ENCODE measurements at places on chromosomes 13 and 19.
A peak's percentile ranks its signal among the peaks of the same experiment; 100 is the strongest.

DNA sequence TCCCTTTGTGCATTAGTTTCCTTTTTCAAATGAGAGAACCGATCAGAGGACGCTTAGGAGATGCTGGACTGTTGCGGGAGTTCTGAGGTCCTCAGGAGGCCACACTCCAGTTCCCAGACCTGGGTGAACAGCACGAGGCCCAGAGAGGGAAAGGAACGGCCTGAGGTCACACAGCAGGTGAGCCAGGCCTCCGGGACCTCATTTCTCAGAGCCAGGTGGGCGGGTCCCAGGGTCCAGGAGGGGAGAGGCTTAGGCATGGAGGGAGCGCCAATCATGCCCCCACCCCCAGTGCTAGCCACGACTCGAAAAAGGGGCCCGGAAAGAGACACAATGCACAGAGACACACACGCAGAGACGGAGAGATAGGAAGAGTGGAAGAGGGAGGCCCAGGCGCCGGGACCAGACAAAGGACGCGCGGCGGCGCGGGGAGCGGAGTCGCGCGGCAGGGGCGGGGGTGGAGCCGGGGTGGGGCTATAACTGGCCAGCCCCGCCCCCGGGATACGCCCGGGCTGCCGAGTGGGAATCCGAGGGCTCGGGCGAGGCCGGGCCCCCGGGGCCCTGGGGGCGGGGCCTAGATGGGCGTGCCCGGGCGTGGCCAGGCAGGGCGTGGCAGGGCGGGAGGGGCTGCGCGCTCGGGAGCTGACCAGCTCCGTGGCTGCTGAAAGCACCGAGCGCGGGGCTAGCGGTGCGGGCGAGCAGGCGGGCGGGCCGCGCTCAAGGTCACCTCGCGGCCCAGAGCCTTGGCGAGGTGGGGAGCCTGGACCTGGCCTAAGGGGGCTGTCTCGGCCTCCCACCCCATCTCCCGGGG, 1.6 kb downstream of the ELAVL3 start:
- peak; percentile 41 for DNase-seq

DNA sequence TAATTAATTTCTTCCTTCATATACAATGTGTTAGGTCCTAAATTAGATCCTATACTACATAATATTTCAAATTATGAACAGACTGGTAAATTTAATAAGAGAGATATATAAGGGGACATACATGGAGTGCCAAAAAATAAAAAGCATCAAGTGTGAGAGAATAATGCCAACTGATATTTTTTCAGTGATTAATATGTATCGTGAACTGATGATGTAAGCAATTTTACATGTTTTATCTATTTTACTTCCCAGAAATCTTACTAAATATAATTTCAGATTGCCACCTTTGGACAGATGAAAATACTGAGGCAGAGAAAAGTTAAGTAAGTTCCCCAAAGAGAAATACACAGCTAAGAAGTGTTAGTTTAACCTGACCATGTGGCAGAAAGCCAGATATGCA, 870.8 kb downstream of the SLITRK5 start:
- DNase-seq = no peak

DNA sequence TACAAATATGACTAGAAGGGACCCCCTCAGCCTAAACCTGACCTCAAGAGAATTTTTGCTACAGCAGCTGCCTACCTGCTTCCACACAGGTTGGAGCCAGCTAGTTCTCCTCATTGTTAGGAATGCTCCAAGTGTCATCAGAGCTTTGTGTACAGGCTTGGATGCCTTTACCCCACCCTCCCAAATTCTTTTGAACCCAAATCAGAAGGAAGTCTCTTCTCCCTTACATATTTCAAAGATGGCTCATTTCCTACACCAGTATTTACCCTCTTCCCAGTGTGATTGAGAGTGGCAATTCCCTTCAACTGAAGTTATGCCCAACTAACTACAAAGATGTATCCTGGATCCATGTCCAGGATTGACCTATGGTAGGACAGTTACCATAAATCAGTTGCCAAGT, 323.2 kb downstream of the OXGR1 start:
- no peak for DNase-seq

DNA sequence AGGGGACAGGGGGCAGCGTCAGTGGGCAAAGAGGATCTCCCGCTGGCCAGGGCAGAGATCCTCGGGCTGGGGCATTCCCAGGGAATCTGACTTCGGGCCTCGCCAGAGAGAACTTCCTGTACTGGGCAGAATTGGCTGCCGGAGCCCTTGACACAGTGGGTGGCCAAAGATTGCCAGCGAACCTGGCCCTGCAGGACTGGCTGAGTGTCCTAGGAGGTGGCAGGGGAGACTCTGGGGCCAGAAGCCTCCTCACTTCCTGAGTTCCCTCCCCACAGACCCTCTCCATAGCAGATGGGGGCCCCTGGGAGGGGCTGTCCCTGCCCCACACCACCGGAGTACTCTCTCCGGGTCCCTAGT, 19.3 kb downstream of the DPP9 start:
- DNase-seq = no peak

- DNase-seq = no peak
These were observed 34.1 kb downstream of the ELL start for GRCh38 chr19:18487576-18488402.

- DNase-seq = no peak
These were observed 1.7 kb downstream of the B3GNT8 start for GRCh38 chr19:41425174-41426115.

- no peak for DNase-seq
These were observed 92.3 kb downstream of the TNFSF13B start for GRCh38 chr13:108361769-108362168.

GRCh38 chr13:24159357-24159756, 1.2 kb upstream of the SPATA13 start:
- DNase-seq = peak; percentile 42

DNA sequence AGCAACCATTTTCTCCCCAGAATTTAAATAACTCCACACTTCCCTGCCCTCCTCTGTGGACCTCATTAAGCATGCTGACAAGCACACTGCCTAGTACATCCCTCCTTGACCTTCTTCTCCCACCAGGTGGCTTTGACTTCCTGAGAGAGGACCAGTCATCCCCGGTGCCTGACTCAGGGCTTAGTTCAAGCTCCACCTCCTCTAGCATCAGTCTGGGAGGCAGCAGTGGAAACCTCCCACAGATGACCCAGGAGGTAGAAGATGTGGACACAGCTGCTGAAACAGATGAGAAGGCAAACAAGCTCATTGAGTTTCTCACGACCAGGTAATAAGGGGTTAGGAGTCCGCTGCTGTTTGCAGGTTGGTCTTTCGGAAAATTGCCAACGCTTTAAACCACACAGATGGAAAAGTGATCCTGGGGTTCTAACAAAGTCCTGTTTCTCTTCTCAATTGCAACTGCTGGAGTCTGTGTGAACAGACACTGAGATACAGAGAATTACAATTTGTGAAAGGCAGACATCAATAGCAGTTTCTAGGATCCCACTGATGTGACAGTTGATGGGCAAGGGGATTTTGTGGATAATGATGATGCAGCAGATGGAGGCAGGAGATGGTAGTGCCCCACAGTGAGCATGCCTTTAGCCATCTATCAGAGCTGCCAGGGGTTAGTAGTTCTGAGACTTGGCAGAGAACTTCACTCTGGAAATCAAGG, 86.7 kb downstream of the ZAR1L start:
- DNase-seq = no peak

DNA sequence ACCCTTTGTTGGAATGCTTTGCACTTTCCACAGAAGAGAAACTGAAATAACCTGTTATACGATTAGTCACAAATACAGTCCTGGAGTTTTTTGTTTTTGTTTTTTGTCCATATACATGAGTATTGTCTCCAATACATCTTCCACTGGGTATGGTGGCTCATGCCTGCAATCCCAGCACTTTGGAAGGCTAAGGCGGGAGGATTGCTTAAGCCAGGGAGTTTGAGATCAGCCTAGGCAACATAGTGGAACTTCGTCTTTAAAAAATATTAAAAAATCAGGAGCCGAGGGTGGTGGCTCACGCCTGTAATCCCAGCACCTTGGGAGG, 25.0 kb downstream of the AP2S1 start:
- DNase-seq = no peak

DNA sequence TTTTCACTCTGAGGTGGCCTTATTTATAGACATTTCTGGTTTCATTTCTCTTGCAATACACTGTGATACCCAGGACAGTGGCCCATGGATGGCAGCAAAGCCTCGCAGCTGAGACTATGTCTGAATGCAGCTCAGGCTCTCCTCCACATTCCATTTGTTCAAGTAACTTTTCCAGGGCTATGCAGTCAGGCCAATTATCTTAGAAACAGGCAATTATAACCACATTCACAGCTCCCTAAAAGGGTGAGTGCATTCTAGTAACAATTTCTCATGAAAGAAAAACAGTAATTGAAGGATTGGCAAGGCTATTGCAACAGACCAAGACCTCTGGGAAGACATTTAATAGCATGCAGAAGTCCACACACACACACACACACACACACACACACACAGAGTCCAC, 264.0 kb downstream of the TBC1D4 start:
- no peak for DNase-seq

DNA sequence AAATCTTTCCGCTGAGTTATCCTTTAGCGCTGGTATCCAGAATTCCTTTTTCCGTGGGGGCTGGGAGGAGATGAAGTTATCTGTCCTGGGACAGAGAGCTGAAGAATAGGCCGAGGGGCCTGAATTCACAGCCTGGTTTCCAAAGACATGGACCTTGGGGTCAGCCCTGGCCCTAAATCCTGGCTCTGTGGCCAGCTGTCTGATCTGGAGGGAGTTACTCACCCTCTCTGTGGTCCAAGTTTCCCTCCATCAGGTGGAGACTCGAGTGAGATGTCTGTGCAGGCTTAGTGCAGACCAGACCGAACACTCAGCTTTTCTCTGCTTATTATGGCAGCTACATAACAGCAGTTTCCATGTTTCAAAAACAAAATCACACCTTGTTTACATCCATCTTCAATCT, 59.6 kb downstream of the CDADC1 start:
- DNase-seq = no peak

DNA sequence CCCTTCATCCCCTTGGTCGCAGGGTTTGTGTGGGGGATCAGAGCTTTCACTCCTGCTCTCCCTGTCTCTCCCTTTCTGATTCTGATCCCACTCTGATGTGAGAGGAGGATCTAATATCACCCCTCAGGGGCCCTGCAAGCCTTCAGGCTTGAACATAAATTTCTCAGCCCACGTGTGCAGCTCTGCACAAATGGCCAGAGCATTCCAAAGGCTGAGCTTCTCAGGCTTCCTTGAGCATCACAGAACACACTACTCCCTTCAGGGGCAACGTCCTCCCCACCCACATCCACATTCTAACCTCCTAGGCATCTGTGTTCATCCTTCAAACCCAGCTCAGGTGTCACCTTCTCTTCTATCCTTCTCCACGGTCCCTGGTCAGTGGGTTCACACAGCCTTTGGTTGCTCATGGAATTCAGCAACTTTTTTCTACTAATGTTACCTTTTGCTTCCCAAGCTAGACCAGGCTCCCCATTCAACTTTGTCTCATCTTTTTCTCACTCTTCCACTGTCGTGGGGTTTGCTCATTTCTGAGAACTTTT, 24.4 kb upstream of the DOCK9 start:
- no peak for DNase-seq

All from MV-4-11 (cell line).